ENCODE measurements at places on chromosomes 5 and 9.
A peak's percentile ranks its signal among the peaks of the same experiment; 100 is the strongest.

- DNase-seq = peak; percentile 32
Measured at GRCh38 chr5:108728566-108729241, 19.0 kb upstream of the FER start.

- DNase-seq = no peak
Measured at GRCh38 chr9:107870927-107871680, 381.5 kb upstream of the KLF4 start.

DNA sequence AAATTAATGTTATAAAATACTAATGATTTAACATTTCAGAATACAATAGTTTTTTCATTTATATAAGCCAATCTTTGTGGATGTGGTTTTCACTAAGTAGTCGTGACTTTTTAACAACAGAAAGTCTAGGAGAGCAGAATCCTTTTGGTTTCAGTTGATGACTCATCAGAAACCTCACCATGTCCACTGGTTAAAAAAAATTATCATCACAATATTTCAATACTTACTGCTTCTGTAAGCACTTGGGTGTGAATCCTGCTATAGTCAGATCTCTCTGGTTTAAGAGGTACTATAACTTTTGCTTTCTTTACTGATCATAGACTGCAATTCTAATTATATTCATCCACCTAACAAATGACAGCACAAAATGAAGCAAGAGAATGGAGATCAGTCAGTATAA lies 77.2 kb downstream of the MRPS30 start:
- DNase-seq = peak; percentile 56

DNA sequence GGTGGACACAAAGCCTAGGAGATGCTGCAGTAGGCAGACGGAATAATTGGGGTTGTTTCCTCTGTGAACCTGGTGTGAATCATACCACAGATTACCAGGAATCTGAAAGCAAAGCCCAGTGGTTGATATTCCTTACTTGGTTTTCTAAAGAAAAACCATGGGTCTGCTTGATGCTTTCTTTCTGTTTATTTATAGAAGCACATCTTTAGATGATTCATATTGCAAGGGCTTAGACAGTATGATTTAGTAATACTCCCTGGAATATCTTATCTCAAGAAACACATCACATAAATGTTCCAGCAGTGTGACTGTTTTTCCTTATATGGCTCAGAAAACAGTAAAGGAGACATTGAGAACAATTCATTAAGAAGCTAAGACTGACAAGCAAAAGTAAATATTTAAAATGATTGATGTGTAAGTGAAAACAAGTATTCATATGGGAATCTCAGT lies 623.3 kb downstream of the RAB3C start:
- DNase-seq = peak; percentile 63

GRCh38 chr9:93576258-93577077 lies at the start of gene PHF2:
TSS of gene PHF2 (plus strand) at chr9:93576584. CDS start at chr9:93576774, 190 bp downstream.
- DNase-seq = no peak

GRCh38 chr9:114666851-114667250 lies 9.2 kb upstream of the TEX53 start:
- no peak for DNase-seq

DNA sequence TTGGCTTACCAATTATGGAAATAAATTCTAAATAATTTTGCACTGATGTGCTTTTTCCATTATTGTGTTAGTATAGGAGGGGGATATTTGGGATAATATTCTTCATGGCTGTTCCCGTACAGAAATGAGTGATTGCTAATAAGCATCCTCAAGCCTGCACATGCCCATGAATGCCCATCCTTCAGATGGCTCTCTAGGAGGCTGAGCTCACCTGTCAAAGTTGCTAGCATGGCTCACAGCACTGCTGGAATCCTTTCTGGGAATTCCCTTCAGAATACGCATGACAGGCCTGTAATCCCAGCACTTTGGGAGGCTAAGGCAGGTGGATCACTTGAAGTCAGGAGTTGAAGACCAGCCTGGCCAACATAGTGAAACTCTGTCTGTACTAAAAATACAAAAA lies 124.1 kb downstream of the NXNL2 start:
- DNase-seq = peak; percentile 44

GRCh38 chr5:76688836-76689235 lies 27.1 kb upstream of the F2R start:
- DNase-seq = no peak

DNA sequence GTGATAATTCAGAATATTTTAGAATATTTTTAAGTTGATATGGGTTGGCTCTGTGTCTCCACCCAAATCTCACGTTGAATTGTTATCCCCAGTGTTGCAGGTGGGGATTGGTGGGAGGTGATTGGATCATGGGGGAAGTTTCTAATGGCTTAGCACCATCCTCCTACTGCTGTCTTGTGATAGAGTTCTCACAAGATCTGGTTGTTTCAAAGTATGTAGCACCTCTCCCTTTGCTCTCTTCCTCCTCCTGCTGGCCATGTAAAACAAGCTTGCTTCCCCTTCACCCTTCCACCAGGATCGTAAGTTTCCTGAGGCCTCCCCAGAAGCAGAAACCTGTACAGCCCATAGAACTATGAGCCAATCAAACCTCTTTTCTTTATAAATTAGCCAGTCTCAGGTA lies 214.6 kb upstream of the C9orf72 start:
- no peak for DNase-seq

GRCh38 chr5:116613445-116613844 lies 38.8 kb upstream of the SEMA6A start:
- no peak for DNase-seq

DNA sequence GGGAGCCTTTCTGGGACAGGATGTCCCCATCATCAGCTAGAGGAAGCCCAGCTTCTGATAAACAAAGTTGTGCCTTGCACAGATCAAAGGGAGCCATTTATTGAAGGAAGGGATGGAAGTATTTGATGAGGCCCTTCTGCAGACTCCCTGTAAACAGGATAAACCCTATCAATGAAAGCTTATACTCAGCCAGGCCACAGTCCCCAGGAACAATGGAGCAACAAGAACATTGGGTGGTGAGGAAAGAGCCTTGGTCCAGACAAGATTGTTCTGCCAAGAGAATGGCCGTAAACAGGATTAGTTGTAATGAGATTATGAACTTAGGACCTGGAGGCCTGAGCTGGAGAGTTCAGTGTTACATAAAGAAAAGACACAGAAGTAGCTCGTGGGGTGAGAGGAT lies 40.5 kb upstream of the LIFR start:
- no peak for DNase-seq

- DNase-seq = no peak
Measured at GRCh38 chr5:78922879-78923621, 62.1 kb downstream of the ARSB start.

DNA sequence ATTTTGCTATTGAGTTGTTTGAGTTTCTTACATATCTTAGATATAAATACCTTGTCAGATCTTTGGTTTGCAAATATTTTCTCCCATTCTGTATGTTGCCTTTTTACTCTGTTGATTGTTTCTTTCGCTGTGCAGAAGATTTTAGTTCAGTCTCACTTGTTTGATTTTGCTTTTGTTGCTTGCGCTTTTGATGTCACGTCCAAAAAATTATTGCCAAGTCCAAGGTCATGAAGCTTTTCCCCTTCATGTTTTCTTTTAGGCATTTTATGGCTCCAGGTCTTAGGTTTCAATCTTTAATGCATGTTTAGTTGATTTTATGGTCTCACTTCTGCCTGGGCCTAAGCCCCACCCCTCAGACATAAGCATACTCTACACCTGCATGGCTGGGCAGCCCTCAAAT lies 131.5 kb upstream of the TNC start:
- no peak for DNase-seq

- no peak for DNase-seq
Measured at GRCh38 chr5:44398382-44398781, 9.2 kb upstream of the FGF10 start.

DNA sequence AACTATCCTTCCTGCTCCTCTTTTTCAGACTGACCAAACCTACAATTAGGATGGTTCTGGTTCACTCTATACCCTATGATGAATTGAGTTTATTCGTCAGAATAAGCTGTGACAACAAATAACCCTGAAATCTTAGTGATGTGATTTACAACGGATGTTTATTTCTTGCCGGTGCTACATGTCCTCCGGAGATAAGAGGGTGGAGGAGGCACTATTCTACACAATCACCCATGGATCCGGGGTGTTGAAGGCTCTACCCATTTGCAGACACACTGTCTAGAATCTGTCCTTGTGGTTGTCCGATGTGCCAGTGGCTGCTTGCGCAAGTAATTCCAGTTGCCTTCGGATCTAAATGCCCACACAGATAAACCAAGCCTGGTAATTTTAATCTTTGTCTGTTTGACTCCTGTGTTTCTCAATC lies 44.7 kb downstream of the CDC14B start:
- DNase-seq = peak; percentile 7

DNA sequence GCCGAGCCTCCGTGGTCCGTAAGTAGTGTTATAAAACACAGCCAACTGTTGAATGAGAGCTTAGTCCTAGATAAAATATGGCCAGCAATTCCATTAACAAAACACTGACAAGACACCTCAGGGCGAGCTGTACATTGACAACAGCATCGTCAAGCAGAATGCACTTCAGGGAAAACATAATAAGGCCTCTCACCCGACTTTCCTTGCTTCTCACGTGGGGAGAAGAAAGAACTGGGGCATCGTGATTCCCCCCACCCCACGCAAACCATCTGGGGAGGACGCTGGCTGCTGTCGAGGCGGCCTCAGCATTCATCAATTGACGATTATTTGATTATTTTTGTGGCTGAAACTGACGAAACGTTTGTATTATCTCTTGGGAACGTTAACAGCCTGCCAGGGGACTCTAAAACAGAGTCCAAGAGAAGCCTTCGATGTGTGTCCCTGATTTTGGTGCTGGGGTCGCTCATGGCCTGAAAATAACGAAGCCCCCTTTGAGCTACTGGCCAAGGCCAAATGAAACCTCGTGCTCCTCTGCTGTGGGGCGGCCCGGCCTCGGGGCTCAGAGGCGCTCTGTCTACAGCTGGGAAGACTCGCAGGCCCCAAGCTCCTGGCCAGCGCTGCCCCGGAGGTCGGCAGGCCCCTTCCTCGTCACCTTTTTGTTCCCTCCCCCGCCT lies 464 bp downstream of the GDF9 start:
- no peak for DNase-seq

GRCh38 chr9:105043370-105043936 lies 115.5 kb upstream of the ABCA1 start:
- DNase-seq = no peak

DNA sequence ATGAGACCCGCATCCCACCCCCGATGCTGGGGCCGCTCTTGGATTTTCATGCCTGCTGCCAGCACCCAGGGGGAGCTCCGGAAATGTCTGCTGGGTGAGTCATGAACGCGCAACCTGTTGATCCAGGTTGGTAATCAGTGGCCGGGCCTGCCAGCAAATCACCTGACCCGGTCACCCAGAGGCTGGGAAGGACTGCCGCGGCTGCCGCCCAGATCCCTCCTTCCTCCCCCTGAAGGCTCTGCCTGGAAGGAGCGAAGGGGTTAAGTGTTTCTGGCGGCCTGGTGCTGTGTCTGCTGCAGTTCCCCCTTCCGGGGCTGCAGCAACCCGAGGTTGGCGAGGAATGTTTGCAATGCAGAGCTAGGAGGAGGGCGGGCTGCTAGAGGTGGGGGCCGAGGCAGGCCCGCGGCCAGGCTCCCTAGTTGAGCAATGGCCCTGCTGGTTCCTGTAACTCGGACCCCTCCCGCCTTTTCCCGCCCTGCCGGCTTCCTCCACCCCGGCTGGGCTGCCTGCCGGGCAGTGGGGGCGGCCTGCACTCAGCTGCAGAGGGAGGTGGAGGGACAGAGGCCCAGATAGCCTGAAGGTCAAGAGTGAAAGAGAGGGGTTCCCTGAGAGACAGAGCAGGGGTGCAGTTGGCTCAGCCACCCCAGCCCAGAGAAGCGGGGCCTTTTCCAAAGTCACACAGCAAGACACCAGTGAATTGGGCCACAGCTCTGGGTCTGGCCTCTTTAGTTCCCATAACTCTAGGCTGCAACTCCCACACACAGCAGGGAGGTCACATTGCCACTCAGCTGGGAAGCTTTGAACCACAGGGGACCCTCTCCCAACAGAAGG lies 156.3 kb upstream of the IER5L start:
- DNase-seq = peak; percentile 98

DNA sequence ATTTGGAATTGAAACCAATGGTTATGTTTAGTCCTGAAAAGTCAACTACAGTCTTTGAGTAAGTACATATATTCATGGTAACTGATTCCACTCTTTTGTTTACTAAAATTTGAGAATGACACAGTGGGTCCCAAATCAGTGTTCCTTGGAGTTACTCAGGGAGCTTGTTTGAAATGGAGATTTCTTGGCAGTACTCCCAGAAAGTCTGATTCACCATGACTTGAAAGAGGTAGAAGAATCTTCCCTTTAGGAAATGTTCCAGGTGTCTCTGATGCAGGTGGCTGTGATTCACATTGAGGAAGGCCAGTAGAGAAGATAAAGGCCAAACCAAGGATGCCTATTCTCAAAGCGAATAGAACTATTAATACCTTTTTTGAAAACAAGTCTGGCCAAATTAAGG lies 1078.3 kb downstream of the CDH12 start:
- peak; percentile 95 for DNase-seq

GRCh38 chr5:51104556-51104955 lies 278.7 kb upstream of the ISL1 start:
- DNase-seq = no peak

- DNase-seq = no peak
Measured at GRCh38 chr9:22718653-22719052, 272.0 kb downstream of the DMRTA1 start.

DNA sequence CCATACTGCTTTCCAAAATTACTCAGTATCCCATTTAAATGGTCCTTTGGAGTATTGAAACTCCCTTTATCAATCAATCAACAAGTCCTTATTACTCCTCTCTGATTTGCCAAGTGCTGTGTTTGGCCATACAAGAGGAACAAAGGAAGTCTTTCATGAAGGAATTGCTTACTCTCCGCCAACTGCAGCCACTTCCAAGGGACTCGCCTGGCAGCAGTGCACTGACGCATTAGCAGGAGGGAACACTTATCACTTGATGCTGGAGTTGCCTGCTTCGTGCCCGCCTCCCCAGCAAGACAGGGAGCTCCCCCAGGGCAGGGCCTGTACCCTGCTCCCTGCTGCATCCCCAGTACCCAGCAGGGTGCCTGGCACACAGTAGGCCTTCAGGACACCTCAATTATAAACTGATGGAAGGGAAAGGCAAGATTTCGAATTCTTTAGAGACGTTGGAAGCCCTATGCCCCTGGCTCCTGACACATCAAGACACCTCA lies 97.9 kb downstream of the CRB2 start:
- DNase-seq = no peak

DNA sequence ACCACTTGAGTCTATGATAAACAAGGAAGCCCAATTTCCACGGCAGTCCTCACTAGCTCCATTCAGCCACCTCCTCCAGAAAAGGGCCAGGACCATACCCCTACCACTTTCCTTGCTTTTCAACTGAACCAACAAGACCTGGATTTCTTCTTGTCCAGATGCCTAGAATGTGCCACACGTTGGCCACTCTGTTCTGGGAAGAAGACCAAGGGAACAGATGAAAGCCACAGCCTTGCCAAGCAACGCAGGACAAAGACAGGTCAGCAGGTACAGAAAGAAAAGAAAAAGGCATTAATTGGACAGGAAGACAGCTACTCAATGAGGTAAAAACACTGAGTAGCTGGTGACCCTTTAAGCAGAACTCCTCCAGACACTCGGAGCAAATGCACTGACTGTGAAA lies 2.2 kb downstream of the CCNJL start:
- DNase-seq = no peak

GRCh38 chr9:130122456-130122855 lies 49.7 kb upstream of the NCS1 start:
- DNase-seq = no peak
